T-helper 17 cell (primary cell): ENCODE measurements at places on chromosomes 4 and X. TPM values are rescaled to one million over a fixed set of nuclear protein-coding genes. Genes with fewer than 3 reads are reported as not detected.

DNA sequence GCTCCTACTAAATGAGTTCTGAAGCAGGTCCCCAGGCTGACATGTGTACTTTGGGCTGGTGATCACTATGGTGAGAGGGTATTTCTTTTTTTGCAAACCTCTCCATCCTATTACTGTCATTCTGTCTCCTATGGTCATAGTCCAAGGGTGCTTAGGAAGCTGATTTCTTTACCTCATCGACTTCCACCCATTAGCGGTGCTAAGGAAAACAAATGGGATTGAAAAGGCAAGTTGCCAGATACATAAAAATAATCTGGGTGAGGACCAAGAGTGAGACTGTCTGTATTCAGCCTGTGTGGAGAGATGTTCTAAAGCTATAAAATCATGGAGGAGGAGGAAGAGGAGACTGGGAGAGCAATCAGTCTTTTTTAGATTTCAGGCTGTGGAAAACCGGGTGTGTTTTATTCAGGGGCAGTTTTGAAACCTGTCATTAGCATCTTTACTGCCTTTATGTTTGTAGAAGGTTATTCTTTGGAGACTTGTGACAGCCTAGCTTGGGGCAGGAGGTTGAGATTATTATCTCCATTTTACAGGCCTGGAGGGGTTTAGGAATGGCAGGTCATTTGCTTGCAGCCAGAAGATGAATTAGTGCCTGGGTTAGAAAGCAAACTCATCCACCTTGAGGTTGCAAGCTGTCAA, 1.9 kb downstream of the TMEM164 start:
- peak overlapping the region; percentile 39 for H3K4me3 ChIP-seq
- DNase-seq, result no peak
- H3K27ac ChIP-seq, result no peak overlapping the region
- H3K27me3 ChIP-seq, result no peaks in the 10 kb centered on the region
- peaks cover 24% of the 10 kb centered on the region for H3K4me1 ChIP-seq
- peaks cover 2% of the 10 kb centered on the region for H3K36me3 ChIP-seq

GRCh38 chrX:74133156-74133796, 170.7 kb upstream of the ZCCHC13 start:
- no peak for DNase-seq
- H3K36me3 ChIP-seq, result no peaks in the 10 kb centered on the region
- no peaks in the 10 kb centered on the region for H3K27me3 ChIP-seq
- no peak overlapping the region for H3K4me3 ChIP-seq

DNA sequence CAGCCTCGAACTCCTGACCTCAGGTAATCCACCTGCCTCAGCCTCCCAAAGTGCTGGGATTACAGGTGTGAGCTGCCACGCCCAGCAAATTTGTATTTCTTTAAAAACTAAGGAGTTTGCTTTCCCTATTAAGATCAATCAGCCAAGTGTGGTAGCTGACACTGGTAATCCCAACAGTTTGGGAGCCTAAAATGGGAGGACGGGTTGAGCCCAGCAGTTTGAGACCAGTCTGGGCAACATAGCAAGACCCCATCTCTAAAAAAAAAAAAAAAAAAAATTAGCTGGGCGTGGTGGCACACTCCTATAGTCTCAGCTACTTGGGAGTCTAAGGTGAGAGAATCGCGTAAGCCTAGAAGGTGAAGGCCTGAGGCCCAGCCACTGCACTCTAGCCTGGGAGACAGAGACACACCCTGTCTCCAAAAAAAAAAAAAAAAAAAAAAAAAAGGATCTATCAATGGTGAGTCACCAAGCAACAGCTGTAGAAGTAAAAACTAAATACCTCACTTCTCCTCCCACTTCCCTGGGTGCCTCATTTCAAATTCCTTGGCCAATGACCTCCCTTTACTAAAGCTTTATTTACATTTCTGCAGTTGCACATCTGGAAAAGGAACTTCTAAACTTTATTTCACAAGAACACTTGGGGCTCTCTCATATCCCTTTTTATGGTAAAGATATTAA, 54.5 kb downstream of the LDB2 start:
- H3K4me1 ChIP-seq, result no peaks in the 10 kb centered on the region
- H3K27ac ChIP-seq, result no peak overlapping the region
- DNase-seq, result no peak
- no peaks in the 10 kb centered on the region for H3K27me3 ChIP-seq
- peaks cover 3% of the 10 kb centered on the region for H3K36me3 ChIP-seq

The CTAG1A gene
- not detected for total RNA-seq

The F8A2 gene
- not detected for total RNA-seq
